ENCODE measurements at places on chromosomes 5 and 9.

DNA sequence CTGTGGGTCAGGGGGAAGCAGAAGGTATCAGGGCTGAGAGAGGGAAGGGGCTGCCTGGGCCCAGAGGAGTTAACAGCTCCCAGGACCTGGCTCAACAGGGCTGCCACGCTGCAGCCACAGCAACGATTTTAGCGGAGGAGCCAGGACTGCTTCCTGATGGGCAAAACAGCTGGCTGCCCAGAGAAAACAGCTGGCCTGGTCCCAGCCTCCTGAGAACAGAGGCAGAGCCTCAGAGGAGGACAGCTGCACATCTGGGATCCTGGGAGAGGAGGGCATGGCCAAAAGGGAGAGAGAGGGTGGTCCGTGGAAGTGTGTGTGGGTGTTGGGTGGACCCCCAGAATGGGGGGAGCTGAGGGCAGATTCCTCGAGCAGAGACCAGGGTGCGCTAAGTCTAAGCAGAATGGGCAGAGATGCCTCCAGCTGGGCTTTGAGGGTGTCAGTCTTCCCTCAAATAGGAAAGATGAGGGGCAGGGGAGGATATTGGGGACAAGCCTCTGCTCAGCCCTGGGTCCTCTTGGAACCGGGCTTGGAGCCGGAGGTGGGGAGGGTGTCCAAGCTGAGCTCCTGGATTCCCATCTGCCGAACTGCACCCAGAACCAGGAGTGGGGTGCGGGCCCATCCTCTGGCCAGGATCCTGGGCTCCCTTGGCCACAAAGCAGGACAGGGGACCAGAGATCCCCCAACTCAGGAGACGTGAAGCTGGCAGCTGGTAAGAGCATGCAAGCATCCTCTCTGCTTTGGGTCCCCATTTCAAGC lies 9.1 kb upstream of the CERCAM start:
- DNase-seq = no peak

- DNase-seq = no peak
Measured at GRCh38 chr5:57871496-57871895, 388.9 kb upstream of the ACTBL2 start.

DNA sequence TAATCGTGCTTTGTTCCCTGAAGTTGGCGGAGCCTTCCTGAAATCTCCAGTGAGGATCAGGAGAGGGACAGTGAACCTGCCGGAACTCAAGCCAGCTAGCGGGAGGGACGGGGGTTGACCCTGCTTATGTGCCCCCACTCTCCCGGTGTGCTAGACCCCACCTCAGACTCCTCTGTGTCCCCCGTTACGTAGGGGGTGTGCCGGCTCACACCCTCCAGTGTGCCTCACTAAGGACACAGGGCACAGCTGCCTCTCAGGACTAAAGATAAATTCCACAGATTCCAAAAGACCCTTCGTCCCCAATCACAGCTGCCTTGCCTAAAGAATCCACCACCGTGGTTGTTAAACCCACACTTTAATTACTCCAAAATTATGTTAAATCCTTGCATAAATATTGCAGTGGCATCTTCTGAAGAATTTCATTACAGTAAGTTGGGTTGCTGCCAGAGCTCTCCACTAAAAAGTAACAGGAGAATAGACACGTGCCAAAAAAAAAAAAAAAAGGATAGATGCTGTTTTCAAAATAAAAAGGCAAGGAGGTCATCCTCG lies 73.7 kb downstream of the GTF3C4 start:
- DNase-seq = no peak

DNA sequence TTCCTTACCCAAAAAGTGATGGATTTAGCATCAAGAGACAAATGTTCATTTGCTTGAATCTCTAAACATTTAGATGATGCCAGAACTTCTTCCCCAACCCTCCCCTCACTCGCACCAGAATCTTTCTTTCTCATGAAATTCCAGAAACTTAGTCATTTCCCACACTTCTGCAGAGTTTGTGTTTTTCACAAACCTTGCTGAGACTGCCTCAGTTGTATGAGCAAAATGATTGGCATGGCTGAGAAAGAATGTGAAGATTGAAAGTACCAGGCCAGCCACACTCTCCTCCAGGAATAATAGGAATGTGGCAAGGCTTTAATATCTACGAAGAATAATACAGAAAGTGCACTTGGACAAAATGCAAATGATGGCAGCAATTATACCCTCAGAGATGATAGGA lies 428.3 kb upstream of the CDH6 start:
- DNase-seq = no peak

- no peak for DNase-seq
Measured at GRCh38 chr5:157085930-157086329, 22.9 kb downstream of the HAVCR2 start.

DNA sequence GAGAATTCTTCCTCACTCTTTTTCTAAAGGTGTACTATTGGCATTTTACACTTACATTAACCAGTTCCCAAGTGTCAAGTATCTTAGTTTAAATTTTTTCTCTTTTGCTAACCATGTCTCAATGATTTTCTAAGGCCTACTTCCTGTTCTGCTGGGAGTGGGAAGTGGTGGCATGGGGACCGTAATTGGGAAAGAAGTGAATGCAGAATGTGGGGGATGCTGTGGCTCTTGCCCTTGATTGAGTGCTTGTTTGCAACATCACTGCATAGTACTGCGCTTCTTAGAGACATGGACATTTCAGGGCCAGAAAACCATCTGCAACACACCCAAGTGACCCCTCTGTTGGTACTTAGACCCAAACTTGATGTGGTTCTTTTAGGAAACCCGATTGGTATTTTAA lies 32.8 kb downstream of the MRRF start:
- no peak for DNase-seq

DNA sequence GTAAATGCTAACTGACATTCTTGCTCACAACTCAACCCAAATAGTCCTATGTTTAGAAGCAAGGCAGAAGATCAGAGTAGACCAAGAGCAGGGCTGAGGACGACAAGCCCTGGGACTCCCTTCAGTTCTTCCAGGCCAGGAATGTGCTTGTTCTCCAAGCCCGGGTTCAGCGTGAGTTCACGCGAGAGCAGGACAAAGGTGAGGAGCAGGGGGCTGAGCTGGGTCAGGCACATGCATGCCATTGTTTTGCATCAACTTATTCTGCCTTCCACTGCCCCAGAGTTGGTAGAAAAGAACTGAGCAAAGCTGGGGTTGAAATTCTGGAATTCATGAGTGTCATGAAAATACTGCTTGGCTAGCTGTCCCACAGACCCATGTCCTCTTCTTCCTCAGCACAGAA lies 206.5 kb downstream of the PAX5 start:
- DNase-seq = no peak

GRCh38 chr5:1011226-1011631 lies 2.6 kb downstream of the NKD2 start:
- no peak for DNase-seq

GRCh38 chr5:41325074-41325473 lies 111.7 kb upstream of the C6 start:
- no peak for DNase-seq

DNA sequence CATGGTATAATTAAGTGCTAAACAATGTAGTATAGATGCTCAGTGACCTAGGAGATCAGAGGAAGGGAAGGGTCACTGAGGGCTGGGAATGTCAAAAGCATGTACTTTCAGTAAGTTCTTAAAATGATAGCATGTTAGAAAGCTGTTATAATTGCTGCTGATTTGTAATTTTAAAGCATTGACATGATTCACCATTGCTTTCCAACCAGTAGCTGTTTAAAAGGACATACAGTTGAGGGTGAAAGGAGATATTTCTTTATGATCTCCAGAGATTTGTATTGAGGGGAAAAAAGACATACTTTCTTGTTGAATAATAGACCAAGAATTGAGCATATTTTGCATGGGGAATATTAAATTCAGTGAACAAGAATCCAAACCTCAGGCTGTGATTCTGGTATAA lies 1.2 kb upstream of the SLC1A3 start:
- DNase-seq = no peak

DNA sequence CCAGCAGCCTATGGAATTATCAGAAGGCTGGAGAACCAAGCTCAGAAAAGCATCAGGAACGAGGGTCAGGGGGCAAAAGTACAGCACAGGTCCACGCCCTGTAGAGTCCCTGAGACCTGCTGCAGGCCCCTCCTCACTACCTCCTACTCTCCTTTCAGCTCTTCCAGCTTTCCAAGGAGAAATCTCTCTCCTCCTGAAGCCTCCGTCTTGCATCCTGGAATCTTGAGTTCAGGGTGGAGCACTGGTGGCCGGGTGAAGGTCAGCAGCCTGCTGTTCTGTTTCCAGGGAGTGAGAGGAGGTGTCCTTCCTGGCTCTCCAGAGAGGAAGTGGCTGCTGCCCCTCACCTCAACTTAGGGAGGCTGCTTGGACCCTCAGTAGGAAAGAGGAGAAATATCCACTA lies 342.3 kb downstream of the ZSWIM6 start:
- DNase-seq = no peak

DNA sequence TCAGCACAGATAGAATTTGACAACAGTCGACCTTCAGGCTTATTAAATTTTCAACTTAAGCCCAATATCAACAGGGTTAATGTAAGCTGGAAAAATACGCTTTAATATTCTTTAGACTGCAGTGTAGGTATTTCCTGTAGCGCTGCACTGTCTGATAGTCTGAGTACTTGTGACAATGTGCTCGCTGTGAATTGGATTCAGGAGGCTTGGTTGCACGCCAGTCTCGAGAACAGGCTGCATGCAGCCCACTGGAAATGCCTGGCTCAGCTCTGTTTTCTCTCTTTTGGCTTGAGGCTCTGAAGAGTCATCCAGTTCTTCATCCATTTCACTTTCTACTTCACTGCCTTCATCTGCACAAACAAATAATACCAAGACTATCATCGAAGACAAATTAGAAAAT lies 300.9 kb downstream of the RFX3 start:
- no peak for DNase-seq

DNA sequence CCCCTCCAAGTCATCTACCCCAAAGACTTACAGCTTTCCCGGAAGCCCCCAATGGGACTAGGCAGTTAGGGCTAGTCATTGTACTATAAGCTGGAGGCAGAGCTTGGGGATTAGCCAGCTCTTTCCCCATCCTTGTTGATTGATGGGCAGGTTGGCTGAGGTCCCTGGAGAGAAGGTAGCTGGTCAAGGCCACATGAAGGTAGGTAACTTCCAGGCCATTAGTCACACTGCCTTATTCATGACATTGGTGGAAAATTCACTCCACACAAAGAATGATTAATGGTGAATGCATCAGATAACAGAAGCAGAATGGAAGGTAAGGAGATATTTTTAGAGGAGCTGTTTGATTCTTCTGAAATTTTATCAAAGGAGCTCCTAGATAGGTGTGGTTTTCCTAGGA lies 49.5 kb upstream of the TGFBR1 start:
- DNase-seq = no peak

- DNase-seq = no peak
Measured at GRCh38 chr5:149387982-149388381, 8.9 kb upstream of the IL17B start.

- DNase-seq = peak; percentile 13
Measured at GRCh38 chr9:3181049-3181953, 337.4 kb upstream of the PUM3 start.

- DNase-seq = no peak
Measured at GRCh38 chr5:87242242-87242641, 25.4 kb upstream of the RASA1 start.

- no peak for DNase-seq
Measured at GRCh38 chr5:127011153-127011552, 19.2 kb downstream of the MARCHF3 start.

DNA sequence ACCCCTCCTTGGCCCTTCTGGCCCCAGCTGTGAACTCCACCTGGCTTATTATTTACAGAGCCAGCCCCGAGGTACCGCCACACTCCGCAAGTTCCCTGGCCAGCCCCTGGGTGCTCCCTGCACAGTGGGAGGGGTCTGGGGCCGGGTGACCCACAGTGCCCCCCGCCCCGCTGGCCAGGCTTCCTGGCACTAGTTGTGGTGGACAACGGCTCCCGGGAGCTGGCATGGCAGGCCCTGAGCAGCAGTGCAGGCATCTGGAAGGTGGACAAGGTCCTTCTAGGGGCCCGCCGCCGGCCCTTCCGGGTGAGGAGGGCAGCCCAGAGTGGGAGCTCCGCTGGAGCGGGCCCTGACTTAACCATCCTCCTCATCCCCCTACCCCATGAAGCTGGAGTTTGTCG lies 3.9 kb downstream of the MAMDC4 start:
- DNase-seq = no peak

- no peak for DNase-seq
Measured at GRCh38 chr5:27007121-27007520, 31.3 kb downstream of the CDH9 start.

DNA sequence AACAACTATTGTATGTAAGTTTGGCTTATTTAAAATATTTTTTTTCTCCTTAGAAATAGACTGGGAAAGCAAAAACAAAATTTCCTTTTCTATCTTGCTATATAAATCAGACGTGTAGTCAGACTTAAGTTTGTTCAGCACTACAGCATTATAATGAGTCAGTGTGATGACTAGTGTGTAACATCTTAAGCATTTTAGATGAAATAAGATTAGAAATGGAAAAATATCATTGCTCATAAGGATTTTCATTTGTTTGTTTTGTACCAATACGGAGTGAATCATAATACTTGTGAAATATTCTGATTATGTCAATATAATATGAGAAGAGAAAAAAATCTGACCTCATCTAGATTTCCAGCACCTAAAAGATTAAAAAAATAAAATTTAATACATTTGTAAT lies 64.7 kb upstream of the RICTOR start:
- no peak for DNase-seq

DNA sequence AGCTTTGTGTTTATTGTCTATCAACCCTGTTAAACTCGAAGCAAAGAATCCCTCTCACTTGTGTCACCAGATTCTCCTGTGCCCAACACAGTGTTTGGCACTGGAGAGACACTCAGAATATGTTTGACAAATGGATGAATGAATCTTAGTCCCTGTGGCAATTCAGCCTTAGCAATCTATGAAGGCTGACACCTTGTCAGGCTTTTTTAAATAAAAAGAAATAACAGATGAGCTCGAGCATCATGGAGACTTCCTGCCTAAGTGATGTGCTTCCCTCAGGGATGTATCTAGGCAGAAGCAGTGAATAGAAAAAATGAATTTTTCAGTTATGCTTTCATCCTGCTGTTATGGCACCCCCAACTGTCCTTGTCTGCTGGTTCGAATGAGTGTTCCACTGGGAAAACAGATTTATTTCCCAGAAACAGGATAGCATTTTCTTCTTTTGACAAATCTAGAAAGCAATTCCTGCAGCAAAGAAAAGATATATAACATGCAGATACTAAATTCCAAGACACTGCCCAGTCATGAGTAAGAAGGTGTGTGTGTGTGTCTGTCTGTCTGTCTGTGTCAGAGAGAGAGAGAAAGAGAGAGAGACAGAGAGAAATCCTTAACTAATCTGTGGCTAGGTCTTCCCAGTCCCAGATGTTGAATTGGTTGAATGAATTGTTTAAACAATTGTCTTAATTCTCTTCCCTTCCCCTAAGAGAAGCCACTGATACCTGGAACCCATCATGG lies 16.7 kb downstream of the MAMDC2 start:
- DNase-seq = no peak

Data from naive thymus-derived CD4-positive, alpha-beta T cell (primary cell).